ENCODE measurements at places on chromosomes 1 and 21.
A peak's percentile ranks its signal among the peaks of the same experiment; 100 is the strongest.

DNA sequence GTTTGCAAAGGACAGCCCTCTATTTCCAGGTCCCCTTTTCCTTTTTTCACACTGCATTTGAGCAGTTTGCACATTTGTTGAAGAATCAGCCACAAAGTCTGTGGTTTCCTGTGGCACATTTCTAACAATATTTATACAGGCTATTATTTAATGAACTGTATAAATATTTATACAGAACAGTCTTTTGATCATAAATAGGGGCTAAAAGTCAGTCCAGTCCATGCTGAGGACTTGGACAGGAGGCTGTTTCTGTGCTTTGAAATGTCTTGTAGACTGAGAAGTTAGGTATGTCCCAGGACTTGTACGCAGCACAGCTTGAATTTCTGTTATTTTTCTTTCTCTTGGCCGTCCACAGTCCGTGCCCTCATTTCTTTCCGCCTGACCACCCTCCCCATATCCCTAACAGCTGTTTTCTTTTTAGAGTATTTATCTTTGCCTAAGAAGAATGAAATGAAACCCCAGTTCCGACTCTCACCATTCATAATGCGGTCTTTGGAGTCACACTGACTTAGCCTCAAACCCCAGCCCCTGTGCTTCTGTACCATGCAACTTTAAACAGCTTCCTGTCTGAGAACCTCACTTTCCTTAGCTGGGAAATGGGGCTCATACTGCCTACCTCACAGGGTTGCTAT is 19.7 kb downstream of the FGGY start:
- no peak for DNase-seq

GRCh38 chr1:184743062-184743756 is 11.4 kb downstream of the EDEM3 start:
- DNase-seq, result no peak

- DNase-seq, result no peak
These were observed 1.2 kb upstream of the PSMB2 start for GRCh38 chr1:35642471-35642955.

- no peak for DNase-seq
These were observed 6.4 kb downstream of the TSPAN2 start for GRCh38 chr1:115082949-115083348.

GRCh38 chr1:115433483-115433882 is 95.4 kb upstream of the NGF start:
- DNase-seq, result no peak

GRCh38 chr1:31593770-31594632 is 17.7 kb downstream of the TINAGL1 start:
- peak; percentile 87 for DNase-seq

GRCh38 chr1:175900171-175900570 is 156.8 kb upstream of the TNR start:
- DNase-seq, result no peak

GRCh38 chr1:45535988-45536766 is 14.4 kb upstream of the AKR1A1 start:
- no peak for DNase-seq

DNA sequence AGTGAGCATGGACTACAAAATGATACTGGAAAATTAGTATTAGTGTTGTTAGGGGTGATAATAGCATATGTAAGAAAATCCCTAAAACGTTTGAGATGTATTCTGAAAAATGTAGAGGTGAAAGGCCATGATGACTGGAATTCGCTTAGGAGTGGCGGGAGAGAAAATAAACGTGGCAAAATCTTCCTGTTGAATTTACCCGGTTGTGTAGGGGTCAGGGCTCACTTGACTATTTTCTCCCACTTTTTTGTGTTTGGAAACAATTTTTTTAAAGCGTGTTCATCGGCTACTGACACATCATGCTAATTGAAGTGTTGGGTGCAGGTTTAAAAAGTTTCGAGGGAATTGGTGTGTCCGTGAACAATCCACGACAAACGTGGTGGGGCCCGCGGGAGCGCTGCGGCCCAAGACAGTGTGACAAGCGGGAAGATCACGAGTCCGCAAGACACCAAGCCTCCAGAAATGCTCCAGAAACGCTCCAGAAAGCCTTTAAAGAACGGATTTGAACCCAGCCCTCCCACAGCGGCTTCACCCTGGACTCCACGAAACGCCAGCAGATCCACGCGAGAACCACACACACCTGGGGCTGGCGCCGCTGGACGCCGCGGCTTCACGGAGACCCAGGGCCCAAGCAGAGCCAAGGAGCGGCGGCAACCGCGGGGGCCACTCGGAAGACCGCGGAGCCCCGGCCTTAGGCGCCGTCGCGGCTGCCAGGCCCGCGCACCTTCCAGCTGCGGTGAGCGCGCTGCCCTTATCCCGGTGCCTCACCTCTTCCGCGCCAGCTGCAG is 573 bp downstream of the PSMG1 start:
- peak; percentile 73 for DNase-seq

- DNase-seq, result no peak
These were observed 137.9 kb downstream of the FAF1 start for GRCh38 chr1:50822035-50822776.

GRCh38 chr1:168583571-168583970 is 7.2 kb downstream of the XCL1 start:
- no peak for DNase-seq

DNA sequence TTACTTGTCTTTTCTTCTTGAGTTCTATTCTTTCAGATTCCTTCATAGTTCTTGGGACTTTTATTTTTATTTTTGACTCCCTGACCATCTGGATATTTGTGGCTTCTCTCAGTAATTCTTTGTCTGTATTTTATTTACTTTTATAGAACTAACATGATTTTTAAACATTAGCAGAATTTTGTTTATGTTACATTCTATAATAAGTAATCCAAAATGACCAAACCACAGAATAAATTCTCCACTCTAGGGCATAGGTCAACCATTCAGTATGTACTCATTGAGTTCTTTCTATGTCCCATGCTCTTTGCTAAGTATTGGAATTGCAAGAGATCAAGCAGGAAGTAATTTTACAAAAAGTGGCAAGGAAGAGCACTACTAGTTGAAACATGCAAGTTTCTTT is 969.0 kb downstream of the TTLL7 start:
- DNase-seq, result no peak

- no peak for DNase-seq
These were observed 18.3 kb upstream of the HSPA13 start for GRCh38 chr21:14401217-14401616.

DNA sequence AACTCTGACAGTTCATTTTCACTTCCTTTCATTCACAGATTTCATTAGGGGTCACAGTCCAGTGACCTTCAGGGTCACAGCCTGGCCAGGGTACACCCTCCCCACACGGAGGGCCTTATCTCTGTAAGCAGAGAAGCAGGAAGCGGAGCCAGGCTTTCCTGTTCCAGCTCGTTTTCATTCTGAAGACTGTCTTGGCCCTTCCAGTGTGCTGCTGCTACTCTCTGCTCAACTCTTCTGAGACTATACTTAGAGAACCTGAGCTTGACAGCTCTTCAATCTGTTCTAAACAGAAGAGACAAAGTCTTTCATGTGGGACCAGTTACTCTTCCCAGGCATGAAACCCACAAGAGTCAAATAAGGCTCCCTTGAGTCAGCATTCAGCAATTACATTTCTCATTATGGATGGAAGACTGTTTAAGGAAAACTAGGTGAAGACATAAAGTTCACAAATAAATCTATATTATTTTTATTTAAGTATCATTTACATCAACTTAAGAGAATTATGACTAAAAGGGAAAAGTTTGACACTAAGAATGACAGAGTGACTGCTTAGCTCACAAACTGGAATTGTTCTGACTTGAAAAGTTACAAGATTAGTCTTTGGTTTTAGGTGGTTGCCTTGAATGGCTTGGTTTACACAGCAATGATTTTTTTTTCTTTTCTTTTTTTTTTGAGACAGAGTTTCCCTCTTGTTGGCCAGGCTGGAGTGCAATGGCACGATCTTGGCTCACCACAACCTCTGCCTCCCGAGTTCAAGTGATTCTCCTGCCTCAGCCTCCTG is 4.8 kb upstream of the TDRD10 start:
- DNase-seq, result no peak

DNA sequence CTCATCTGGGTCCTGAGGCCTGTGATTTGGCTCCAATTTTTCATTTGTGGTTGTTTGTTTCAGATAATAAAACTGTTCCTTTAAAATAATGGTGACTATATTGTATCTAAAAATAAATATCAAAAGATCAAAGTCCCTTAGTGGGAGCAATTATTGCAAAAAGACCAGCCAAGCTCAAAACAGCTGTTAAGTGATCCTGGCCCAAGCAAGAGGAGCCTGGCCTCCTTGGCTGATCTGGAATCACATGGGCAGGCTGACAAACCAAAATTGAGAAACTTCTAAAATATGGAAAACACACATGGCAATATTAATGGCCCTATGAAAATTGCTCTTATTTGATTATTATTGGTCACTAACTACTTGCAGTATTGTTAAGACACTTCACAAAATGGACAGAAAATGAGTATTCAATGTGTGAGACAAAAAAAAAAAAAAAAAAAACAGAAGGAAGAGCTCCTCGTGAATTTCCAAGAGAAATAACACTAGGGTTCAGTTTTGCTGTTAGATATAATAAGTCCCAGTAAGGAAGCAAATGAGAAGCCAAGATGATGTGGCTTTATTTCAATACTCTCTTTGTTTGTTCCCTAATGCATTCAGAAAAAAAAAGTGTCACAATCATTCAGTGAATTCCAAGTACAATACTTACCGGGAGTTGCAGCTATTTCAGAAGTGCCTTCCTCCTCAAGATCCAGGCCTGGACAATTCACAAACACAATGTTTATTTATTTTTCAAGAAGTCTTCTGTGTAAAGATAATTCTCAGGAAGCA is 105.1 kb downstream of the SEC16B start:
- no peak for DNase-seq

- no peak for DNase-seq
These were observed 155.4 kb downstream of the CLEC20A start for GRCh38 chr1:178341261-178341956.

GRCh38 chr1:28246427-28246832 is 10.5 kb downstream of the ATP5IF1 start:
- DNase-seq, result no peak

- DNase-seq, result no peak
These were observed 17.6 kb downstream of the MTFR1L start for GRCh38 chr1:25837262-25837875.

- no peak for DNase-seq
These were observed 129.2 kb downstream of the MAGI3 start for GRCh38 chr1:113519556-113519955.

GRCh38 chr1:223556414-223557129 is 108.9 kb downstream of the CAPN8 start:
- no peak for DNase-seq

GRCh38 chr21:15211491-15212133 is 146.8 kb upstream of the NRIP1 start:
- no peak for DNase-seq

DNA sequence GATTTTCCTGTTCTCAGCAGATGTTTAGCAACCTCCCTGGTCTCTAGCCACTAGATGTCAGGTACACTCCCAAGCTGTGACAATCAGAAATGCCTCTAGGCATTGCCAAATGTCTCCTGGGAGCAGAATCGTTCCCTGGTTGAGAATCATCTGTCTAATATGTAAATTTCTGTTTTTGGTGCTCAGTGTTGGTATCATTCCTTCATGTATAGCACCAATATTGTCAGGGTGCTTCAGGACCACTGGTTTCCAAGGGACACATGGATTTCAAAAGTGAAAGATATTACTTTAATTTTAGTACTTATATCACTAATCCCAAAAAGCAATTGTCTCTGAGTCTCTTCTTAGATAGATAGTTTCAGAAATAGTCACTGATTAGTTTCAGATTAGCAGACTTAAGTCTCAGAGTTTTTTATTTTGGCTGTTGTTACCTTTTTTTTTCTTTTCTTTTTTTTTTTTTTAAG is 160.1 kb downstream of the PTPRC start:
- DNase-seq, result no peak

GRCh38 chr1:201468501-201468843 is 516 bp downstream of the PHLDA3 start:
- DNase-seq, result no peak
